Gastroesophageal sphincter (tissue), 4 donors: ENCODE measurements at places on chromosomes 6 and 20. TPM values are rescaled to one million over a fixed set of nuclear protein-coding genes. Genes with fewer than 3 reads are reported as not detected.

GRCh38 chr6:144534180-144534579 is 249.0 kb downstream of the UTRN start:
- ATAC-seq: peak; percentile 53

DNA sequence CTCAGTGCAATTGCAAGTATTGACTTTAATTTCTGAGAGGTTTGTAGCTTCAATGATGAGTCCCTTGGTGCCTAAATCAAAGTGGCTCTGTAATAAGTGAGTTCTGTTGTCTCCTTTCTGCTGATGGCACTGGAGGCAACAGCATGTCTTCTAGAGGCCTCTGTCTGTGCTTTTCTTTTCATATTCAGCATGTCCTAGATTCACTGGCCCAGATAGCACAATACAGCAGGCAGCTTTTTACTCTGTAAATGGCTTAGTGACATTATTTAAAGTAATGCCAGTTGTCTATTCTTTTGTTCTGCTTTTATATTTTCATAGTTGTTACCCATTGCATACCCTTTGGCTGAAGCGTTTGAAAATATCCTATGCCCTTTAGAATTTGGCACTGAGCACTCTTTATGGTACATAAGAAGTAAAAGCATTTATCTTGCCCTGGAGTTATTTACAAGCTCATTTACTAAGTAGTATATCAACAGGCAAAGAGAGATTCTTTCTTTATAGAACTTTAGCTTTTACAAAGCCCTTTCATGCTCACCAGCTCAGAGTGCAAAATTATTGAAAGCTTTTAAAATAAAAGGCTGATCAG is 271.5 kb upstream of the KCNQ5 start:
- ATAC-seq: no peak

DNA sequence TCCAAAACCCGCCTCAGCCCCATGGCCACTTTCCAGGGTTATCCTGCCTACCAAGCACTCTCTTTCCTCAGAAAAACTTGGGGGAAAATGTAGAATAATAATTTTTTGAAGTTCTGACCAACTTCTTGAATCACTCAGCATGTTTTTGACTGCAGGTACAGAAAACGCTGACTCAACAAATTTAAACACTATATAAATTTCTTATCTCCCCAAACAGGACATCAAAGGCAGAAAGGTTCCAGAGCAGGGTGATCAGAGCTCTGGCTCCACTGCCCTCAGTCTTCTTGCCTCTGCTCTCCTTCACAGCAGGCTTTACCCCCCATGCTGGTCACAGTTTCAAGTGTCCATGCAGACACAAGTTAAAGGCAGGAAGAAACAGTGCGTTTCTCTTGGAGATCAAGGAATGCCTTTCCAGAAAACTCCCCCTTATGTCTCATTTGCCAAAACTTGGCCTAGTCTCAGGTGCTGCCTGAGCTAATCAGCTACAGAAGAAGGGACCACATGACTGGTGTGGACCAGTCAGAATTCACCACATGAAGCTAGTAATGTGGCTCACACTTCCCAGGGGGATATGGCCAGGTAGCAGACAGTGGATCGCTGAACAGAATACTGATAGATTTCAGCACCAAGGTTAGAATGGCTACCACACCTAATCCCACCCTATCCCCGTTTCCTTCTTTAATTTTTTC is 24.4 kb upstream of the SLC17A3 start:
- no peak for ATAC-seq

GRCh38 chr6:18431581-18431980 is 44.4 kb downstream of the RNF144B start:
- ATAC-seq: peak; percentile 60

Gene COL19A1
- total RNA-seq: 4.8 TPM

- no peak for ATAC-seq
These were observed 4.1 kb downstream of the CNBD2 start for GRCh38 chr20:35972462-35972861.

Gene ERVFRD-1
- 0.12 TPM for total RNA-seq

DNA sequence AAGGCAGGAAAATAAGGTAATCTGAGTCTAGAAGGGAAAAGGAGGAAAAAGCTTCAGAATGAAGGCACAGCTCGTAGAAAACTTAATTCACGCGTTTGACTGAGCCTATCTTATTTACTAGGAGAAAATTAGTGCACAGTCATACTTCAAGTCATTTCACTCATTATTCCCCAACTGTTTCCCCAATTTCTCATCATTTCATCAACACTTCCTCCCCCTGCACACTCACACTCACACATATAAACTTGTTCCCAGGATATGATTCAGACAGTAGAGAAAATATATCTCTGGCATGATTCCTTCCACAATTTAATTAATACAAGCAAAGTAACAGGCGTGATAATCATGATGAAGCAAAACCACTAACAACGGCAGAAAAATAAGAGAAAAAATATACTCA is 94.5 kb upstream of the F13A1 start:
- ATAC-seq: no peak

- no peak for ATAC-seq
These were observed 23.4 kb upstream of the SLCO4A1 start for GRCh38 chr20:62618611-62619529.

GRCh38 chr6:152293404-152293803 is 343.8 kb downstream of the SYNE1 start:
- ATAC-seq: no peak

DNA sequence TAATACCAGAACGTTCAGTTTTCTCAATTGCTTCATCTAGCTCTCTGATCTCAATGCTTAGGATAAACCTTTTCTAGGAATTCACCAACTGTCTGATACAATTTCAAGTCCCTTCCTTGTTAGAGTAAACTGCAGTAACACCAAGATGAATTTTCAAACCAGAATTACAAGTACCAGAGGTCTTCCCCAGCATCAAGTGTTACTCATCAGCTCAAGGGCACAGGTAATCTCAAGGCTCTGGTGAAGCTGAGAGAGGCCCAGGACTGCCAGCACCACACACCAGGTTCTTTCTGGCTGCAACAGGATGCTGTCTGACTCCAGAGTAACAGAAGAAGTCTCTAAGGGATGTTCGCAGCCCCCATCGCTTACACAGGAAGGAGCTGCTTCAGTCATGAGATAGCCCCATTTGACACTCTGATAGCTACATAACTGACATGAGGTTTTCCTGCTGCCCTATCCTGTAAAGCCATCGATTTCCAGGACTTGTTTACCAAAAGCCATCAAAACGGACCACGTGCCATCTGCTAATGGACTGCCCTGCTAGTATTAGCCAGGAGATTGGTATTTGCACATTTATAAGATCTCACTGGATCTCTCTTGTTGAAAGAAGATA is 549.4 kb downstream of the UTRN start:
- no peak for ATAC-seq

Gene RBPJL
- total RNA-seq: not detected

DNA sequence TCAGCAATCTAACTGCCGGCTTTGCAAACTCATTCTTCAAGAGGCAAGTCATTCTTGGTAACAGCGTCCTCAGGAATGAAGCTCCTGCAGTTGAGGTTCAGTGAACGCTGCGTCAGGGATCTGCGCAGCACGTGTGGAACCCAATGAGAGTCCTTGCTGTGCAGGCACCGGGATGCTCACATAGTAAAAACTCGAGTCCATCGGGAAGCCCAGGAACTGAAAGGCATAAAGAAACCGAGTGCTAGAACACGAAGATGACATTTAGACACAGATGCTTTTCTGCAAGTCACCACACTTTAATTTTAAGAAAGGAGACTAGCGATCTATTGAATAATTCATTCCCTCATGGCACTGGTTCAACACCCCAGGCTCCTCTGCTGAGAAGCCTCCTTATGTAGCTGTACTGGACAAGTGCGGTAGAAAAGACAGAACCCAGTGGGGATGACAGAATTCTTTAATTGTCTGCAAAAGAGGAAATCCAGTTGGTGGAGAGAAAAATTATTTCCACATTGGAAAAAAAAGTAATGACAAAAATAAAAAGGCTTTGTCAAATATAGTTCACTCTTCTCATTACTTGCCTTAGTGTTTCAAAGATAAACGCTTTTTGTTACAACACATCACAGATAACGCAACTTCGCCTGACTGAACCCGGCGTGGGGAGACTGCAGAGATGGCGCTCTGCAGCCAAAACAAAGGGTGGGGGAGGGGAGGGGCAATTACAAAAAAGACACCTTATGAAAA is 1.9 kb upstream of the AFDN start:
- no peak for ATAC-seq

- ATAC-seq: no peak
These were observed 139.2 kb downstream of the AHI1 start for GRCh38 chr6:135358251-135358821.

Gene CAP2
- 59.6 TPM for total RNA-seq

Gene TMEM239
- total RNA-seq: not detected

GRCh38 chr6:85273870-85274269 is 176.0 kb upstream of the NT5E start:
- ATAC-seq: no peak

Gene GGTLC1
- not detected for total RNA-seq

DNA sequence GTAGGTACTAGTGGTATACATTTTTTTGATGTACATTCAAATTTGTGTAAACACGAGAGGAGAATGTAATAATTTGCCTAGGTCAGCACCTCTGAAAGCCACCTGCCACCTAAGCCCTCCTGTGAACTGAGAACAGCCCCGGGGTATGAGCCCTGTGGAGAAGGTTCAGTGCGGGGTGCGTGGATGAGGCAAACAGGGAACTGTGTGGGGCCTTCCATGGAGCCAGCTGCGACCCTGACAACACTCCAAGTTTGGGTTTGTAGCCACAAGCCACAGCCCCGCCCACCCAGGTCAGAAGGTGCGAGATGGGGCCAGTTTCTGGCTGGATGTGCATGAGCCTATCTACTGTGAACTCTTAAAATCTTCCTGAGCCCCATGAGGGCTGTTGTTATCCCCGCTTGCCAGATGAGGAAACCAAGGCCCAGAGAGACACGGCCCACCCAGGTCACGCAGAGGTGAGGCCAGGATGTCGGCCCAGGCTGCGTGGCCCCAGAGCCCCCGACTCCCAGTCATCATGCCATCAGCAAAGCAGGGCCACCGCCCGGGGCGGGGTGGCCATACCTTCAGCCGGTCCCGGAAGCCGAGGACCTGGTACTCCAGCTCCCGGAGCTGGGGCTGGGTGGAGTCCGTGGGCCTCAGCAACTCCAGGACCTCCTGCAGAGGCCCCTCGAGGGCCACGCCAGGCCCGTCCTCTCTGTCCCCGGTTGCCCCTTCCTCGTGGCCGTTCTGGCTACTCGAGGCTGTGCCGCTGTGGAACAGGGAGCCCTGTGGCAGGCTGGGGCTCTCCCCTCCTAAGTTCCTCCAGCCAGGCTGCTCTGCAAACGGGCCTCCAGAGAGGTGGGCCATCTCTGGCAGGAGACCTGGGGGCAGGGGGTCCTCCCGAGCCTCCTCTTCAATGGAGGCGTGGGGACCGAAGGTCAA is 89.6 kb downstream of the RIPOR3 start:
- ATAC-seq: no peak

Gene GPX6
- total RNA-seq: not detected

- no peak for ATAC-seq
These were observed 95.4 kb downstream of the OGFRL1 start for GRCh38 chr6:71383901-71384489.

GRCh38 chr6:35264550-35265274 is 5.2 kb downstream of the ZNF76 start:
- no peak for ATAC-seq

DNA sequence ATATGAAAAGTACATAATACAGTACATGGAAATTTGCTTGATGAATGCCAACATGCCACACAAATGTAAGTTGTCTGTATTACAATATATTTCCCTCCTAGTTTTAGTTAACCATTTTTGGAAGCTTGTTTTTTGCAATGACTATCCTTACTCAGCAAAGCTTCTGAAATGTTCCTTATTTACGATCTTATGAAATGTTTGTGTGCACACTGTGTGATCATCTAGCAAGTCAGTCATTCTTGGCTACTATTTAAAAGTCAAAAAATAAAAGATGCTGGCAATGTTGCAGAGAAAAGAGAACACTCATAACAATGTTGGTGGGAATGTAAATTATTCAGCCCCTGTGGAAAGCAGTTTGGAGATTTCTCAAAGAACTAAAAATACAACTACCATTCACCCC is 33.8 kb downstream of the SUMO4 start:
- peak; percentile 38 for ATAC-seq

Gene CLPSL1
- total RNA-seq: not detected

- no peak for ATAC-seq
These were observed 260.5 kb downstream of the CENPW start for GRCh38 chr6:126600258-126600916.

DNA sequence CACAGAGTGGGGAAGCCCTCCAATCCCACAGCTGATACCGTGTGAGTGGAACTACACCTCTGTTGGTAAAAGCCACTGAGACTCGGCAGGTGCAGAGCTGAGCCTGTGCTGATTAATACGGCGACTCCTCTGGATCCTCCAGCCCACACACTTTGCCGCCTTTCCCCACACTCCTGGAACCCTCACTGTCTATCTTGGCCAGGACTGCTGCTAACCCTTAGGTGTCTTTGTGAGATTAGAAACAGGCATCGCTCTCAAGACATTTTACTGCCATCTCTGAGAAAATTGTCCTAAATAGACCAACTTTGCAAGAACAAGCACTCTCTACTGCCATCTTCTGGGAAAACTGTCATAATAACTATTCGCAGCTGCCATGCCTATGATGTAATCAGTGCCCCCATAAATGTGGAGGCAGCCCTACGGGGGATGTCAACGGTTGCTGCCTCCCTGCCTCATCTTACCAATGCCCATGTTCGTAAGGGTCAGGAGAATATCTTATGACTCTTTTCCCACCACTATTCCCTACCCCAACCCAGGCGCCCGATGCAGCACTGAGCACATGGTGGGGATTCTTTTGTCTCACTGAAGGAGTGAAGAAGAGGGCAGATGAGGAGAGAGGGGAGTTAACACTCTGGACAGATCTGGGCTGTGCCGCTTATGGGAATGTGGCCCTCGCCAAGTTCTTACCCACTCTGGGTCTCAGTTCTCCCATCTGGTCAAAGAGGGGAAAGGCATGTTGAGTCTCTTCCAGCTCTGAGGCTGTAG is 26.1 kb upstream of the KCNB1 start:
- no peak for ATAC-seq

Gene C6orf132
- total RNA-seq: 1.4 TPM

DNA sequence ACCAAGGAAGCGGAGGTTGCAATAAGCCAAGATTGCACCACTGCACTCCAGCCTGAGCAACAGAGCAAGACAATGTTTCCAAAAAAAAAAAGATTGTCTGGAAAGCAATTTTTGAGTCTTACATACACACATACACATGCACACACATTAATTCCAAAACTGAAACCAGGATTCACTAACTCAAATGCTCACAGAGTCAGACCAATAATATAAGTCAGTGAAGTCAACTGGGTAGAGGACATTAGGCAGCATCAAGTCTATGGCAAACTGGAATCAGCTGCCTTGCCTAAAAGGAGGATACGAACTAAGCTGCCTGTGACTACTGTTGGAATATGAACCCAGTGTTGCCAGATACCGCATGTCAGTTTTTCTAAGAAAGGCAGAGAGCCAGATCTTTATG is 15.7 kb downstream of the REM1 start:
- no peak for ATAC-seq

Gene BEND6
- 3.6 TPM for total RNA-seq

- peak; percentile 50 for ATAC-seq
These were observed 26.9 kb downstream of the FAM50B start for GRCh38 chr6:3876101-3876500.

DNA sequence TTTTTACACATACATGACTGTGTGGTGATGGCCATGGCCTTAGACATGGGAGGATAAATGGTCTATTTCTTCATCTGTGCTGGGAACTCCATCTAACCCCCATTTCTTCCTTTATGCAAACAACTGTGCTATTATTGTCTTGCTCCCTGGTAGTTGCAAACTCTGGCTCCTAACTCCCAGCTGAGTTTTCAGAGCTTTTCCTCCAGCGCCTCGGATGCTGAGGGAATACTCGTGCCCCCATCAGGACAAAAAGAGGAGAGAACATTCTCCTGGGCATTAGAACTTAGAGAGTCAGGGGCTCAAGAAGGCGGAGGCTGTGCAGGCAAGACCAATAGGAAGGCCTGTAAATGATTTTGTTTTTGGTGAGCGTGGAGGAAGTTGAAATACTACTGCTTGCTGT is 2.1 kb downstream of the DAAM2 start:
- no peak for ATAC-seq
